ENCODE measurements at places on chromosomes 4 and X. TPM values are rescaled to one million over a fixed set of nuclear protein-coding genes. Genes with fewer than 3 reads are reported as not detected.

The CCDC158 gene
- total RNA-seq: 0.14 TPM

The CXorf51B gene
- not detected for total RNA-seq

The FAM90A26 gene
- not detected for total RNA-seq

The SYNPO2 gene
- total RNA-seq: 31.4 TPM

The WDR17 gene
- 3.9 TPM for total RNA-seq

The TAF7L gene
- not detected for total RNA-seq

The EREG gene
- 0.42 TPM for total RNA-seq

The VEGFC gene
- total RNA-seq: 8.2 TPM

The HPGDS gene
- 1.5 TPM for total RNA-seq

The NLGN3 gene
- total RNA-seq: 10.3 TPM

DNA sequence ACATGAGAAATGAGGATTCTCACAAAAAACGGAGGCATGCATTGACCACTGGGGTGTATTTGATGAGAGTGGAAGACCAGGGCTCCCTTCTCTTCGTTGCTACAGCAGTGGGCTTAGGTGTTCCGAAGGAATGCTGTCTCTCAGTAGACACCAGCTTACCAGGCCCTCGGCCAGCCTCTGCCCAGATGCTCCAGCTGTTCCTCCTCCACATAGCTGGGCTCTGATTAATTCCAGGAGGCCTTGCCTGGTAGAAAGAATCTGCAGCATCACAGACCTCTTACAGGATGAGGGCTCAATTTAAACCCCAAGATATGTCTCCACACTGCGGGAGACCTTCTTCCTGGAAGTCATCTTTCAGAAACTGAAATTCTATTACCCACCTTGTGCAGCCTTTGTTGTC is 346.6 kb upstream of the TENM3 start:
- H3K36me3 ChIP-seq: no peaks in the 10 kb centered on the region
- no peak overlapping the region for H3K27ac ChIP-seq
- H3K27me3 ChIP-seq: no peaks in the 10 kb centered on the region
- no peak overlapping the region for H3K4me3 ChIP-seq
- no peaks in the 10 kb centered on the region for H3K4me1 ChIP-seq

GRCh38 chr4:147943159-147943638 is 211.3 kb downstream of the ARHGAP10 start:
- H3K27ac ChIP-seq: no peak overlapping the region
- no peaks in the 10 kb centered on the region for H3K36me3 ChIP-seq
- H3K4me1 ChIP-seq: no peaks in the 10 kb centered on the region
- no peak overlapping the region for H3K4me3 ChIP-seq
- H3K27me3 ChIP-seq: no peaks in the 10 kb centered on the region

GRCh38 chrX:121165930-121166359 is 118.5 kb downstream of the GLUD2 start:
- H3K36me3 ChIP-seq: no peaks in the 10 kb centered on the region
- H3K27ac ChIP-seq: no peak overlapping the region
- H3K4me1 ChIP-seq: no peaks in the 10 kb centered on the region
- H3K27me3 ChIP-seq: no peaks in the 10 kb centered on the region
- DNase-seq: no peak

DNA sequence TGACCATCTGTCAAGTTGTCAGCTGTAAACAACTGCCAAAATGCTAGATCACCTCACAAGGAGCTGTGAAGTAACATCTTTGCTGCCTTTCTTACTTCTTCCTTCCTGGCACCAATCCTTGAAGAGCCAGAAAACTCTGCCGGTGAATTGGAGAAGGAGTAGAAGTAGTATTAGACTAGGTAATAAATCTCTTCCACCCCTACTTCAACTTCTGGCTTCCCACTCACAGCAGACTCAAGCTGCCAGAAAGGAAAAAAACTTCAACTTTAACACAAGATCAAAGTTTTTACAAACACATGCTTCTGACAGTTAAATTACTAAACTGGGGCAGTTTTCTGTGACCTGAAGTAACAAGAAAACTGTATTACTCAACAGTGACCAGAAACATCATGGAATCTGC is 164.7 kb upstream of the SLC7A11 start:
- H3K4me1 ChIP-seq: no peaks in the 10 kb centered on the region
- DNase-seq: no peak
- no peak overlapping the region for H3K4me3 ChIP-seq

- H3K4me1 ChIP-seq: no peaks in the 10 kb centered on the region
- no peak for DNase-seq
- H3K27ac ChIP-seq: no peak overlapping the region
Observed at GRCh38 chr4:8123389-8123788, 35.2 kb downstream of the ABLIM2 start.

- no peak overlapping the region for H3K27ac ChIP-seq
- no peak overlapping the region for H3K4me3 ChIP-seq
- no peaks in the 10 kb centered on the region for H3K27me3 ChIP-seq
- H3K4me1 ChIP-seq: no peaks in the 10 kb centered on the region
Observed at GRCh38 chr4:8207314-8207713, 8.2 kb downstream of the SH3TC1 start.

DNA sequence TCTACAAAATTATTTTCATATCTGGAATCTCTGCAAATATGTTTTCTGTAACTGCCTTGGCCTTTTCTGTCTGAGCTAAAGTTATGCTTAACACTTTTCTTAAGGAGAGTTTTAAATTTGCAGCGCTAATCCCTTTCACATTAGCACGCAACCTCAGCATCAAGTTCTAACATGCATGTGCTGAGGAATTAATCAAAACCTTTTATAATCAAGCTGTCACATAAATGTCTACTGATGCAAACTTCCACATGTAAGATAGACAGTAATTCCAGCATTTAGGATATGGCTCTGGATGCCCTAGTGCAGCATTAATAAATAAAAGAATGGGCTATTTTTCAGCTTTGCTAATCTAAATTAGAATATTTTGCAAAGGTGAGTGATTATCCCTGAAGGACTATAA is 17.5 kb upstream of the NEIL3 start:
- no peaks in the 10 kb centered on the region for H3K4me1 ChIP-seq
- H3K27ac ChIP-seq: no peak overlapping the region
- no peak overlapping the region for H3K4me3 ChIP-seq
- DNase-seq: no peak

- DNase-seq: no peak
- no peaks in the 10 kb centered on the region for H3K36me3 ChIP-seq
- no peaks in the 10 kb centered on the region for H3K4me1 ChIP-seq
- no peak overlapping the region for H3K27ac ChIP-seq
Observed at GRCh38 chr4:109985993-109986974, 73.6 kb downstream of the EGF start.

DNA sequence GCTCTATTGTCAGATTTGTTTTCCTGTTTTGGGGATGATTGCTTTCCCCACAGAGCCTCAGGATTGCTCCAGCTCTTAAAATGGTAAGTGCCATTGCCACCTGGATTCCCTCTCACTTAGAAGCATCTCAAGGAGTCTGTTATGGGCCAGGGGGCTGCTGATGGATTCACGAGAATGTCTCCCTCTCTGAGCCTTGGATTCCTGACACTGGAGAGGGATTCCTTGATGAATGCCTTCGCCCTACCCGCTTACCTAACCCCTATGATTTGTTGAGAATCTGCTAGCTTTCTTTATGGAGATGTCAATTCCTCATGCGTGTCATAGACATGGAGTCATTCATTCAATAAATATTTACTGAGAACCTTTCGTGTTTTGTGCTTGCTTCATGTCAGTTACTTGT is 36.9 kb upstream of the TENM3 start:
- no peak overlapping the region for H3K27ac ChIP-seq
- no peak overlapping the region for H3K4me3 ChIP-seq
- no peaks in the 10 kb centered on the region for H3K36me3 ChIP-seq
- no peak for DNase-seq

DNA sequence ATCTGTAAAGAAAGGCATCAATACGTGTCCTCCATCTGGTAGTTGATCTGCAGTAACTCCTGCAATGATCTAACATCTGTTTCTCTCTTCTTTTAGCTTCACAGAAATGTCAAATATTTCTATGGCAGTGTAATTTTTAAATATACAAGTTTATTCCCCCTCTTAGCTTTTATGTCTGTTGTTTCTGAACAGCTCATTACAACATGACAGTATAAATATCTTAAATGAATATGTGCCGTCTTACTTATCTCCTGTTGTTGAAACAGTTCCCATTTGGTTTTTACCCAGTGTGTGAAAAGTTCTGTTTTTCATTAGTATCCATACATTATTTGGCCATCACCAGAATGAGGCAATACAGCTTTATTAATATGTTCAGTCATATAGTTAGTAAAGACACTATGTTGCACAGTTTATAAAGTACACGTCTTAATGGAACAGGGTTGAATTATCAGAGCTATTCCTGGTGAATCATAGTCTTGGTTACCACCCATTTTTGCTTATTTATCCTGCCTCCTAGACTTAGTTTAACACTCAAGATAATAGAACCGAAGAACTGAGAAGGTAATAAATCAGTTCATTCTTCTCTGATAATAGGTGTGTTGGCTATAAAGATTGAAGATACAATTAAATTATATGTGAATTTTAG is 321.6 kb downstream of the TENM3 start:
- H3K4me3 ChIP-seq: no peak overlapping the region
- no peaks in the 10 kb centered on the region for H3K36me3 ChIP-seq
- no peaks in the 10 kb centered on the region for H3K4me1 ChIP-seq

DNA sequence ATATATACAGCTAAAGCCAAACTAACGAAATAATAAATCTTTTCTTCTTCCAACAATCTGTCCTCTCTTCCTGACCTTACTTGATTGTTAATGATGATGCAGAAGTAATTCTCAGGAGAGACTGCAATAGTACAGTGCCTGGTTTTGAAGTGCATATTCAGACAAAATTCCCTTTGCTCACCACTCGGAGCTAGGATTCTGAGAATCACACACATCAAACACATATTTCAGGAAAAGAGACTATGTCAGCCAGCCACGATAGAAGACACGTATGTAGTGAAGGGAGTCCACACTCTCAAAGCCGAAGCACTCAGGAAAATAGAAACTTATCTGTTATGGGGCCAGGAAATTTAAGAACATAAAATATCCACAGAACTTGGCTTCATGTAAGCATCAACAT is 362.5 kb upstream of the FAT1 start:
- H3K4me1 ChIP-seq: no peaks in the 10 kb centered on the region
- no peak for DNase-seq
- no peaks in the 10 kb centered on the region for H3K36me3 ChIP-seq
- no peak overlapping the region for H3K4me3 ChIP-seq
- H3K27ac ChIP-seq: no peak overlapping the region

All from adrenal gland (tissue), 19 donors.